ENCODE measurements at places on chromosomes 16 and 17. TPM values are rescaled to one million over a fixed set of nuclear protein-coding genes. Genes with fewer than 3 reads are reported as not detected.

DNA sequence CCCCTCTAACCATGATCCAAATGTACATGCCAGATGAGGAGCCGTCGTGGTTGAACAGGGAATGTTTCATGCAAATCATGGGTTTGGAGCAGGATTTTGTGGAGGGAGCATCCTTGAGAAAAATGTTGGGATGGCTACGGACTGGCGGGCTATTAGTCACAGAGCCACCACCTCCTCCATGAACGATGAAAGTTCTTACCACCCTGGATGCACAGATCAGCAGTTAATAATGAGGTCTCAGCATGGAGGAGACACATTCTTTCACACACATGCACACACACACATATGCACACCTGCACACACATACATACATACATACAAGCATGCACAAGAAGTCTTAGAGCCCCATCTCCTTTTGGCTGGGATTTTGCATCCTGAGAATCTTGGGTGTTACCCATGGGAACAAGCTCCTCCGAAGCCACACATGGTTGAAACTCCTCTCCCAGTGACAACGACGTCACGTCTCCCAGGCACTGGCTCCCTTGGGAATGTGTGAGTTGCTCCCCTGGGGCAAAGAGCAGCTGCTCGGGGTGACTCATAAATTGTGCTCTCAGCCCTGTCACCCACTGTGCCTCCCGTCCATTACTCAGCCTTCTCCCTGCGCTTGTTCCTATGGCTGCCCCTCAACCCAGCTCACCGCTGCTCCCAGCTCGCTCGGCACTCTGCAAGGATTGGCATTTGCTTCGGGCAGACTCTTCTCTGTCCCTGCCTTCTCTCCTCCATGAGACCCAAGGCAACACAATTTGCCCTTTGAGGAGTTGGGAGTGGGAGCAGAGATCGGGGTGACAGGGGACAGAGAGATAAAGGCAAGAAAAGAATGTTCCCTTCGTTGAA lies 344.6 kb downstream of the SOX9 start:
- peak; percentile 79 for DNase-seq

DNA sequence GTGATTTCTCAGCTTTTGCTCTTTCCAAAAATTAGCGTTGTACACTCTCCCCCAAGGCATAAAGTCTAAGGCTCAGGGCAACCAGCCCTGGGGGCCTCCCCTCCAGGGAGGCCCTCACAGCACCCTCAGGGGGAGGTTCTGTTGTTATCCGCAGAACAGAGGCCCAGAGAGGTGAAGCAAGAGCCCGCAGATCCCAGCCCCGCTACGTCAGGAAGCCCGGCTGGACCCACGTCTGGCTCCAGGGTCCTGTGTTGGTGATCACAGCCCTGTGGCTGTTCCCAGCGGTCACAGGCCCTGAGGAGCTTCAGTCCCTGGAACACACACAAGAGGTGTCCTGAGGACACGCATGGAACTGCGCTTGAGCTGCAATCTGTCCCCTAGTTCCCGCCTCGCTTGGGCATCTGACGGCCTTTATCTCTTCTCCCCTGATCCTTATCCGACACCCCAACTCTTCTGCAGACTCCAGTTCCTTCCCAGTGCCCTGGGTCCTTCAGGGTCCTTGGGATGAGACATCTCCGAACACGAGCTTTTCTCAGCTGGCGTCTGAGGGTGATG lies 1.1 kb upstream of the ZG16B start:
- no peak for DNase-seq

- DNase-seq = no peak
Observed at GRCh38 chr17:2803386-2803785, 7.1 kb downstream of the RAP1GAP2 start.

- no peak for DNase-seq
Observed at GRCh38 chr17:7873051-7873450, 15.2 kb downstream of the CYB5D1 start.

DNA sequence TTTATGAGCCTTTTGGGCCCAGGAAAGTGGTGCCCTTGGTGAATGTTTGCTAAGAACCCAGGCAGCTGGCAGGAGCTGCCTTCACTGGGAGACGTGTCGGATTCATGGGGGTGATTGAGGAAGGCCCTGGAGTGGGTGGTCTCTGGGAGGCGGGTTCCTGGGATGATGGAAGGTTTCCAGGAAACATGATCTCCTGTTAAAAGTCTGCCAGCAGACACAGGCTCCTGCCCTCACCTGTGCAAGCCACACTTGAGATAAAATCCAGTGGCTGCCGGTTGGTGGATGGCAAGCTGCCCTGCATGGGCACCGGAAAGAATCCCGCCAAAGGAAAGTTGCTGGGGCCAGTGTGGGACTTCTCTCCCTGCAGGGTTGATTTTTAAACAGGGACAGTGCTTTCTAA lies 189.0 kb upstream of the CIBAR2 start:
- DNase-seq = no peak

DNA sequence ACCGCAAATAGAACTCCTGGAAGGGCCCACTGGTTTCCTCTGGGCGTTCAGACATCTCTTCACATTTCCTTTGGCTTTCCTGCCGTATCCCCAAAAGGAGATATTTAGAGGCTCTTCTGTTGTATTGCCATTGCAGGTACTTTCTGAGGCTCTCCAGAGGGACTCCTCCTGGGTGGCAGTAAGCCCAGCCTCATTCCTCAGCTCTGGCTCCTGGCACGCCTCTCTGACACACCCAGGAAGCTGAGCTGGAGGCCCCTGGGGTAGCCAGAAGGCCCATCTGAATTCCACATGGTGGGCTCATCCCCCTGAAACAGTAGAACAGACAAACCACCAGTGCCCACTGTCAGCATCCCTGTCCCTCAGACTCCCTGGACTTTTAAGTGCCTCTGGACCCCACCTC lies 206.7 kb downstream of the PARN start:
- DNase-seq = no peak

GRCh38 chr16:3919413-3919812 lies 38.9 kb upstream of the CREBBP start:
- no peak for DNase-seq

- DNase-seq = no peak
Observed at GRCh38 chr16:66959704-66960161, 1.3 kb upstream of the CES3 start.

DNA sequence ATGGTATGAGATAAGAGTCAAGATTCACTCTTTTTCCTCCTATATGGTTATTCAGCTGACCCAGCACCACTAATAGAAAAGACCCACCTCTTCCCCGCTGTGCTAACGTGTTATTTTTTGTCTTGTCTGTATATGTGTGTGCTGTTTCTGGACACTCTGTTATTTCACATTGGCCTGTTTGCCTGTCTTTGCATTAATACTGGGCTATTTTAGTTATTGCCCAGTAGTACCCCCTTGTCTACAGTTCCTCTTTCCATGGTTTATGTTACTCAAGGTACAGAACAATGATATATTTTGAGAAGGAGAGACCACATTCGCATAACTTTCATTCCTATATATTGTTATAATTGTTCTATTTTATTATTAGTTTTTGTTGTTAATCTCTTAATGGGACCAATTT lies 74.0 kb upstream of the SIAH1 start:
- DNase-seq = no peak

- DNase-seq = no peak
Observed at GRCh38 chr17:21010705-21011596, 31.9 kb downstream of the USP22 start.

GRCh38 chr17:33234930-33235685 lies 58.0 kb downstream of the ASIC2 start:
- DNase-seq = no peak

- no peak for DNase-seq
Observed at GRCh38 chr17:3738562-3739295, 15.0 kb downstream of the HASPIN start.

DNA sequence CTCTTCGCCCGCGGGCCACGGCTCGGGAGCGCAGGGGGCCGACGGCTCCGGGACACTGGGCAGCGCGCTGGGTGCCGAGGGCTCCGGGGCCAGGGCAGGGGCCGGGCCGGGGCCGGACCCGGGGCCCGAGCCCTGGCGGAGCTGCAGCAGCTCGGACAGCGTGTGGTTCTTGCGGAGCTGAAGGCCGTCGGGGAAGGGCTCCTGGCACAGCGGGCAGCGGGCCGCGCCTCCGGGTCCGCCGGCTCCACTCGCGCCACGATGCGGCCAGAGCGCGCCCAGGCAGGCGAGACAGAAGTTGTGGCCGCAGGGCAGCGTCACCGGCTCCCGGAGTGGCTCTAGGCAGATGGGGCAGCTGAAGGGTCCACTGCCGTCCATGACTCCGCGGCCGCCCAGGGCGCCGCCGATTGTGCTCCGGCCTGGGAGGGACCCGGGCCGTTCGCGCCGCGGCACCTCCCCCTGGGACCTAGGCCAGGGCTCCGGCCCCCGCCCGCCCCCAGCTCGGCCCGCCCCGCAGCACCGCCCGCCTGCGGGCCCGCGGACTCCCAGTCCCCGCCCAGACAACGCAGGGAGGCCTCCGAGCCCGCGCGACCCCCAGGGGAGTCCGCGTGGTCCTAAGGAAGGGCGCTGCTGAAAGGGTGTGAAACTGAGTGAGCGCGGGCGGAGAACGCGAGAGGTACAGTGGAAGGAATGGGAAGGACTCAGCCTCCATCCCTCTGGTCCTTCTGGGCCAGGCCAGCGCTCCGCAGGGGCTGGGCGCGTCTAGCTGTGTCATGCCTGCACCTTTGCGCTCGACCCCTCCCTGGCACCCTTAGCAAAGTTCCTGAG lies at the start of gene TRIM47:
TRIM47 (minus strand) TSS at position 408 of the 825 bp plus-strand sequence; CDS start at position 375, 33 bp downstream.
- DNase-seq = no peak

- DNase-seq = no peak
Observed at GRCh38 chr17:79224903-79225302, 150.3 kb downstream of the ENGASE start.

- DNase-seq = no peak
Observed at GRCh38 chr17:59311051-59311468, 20.4 kb upstream of the YPEL2 start.

DNA sequence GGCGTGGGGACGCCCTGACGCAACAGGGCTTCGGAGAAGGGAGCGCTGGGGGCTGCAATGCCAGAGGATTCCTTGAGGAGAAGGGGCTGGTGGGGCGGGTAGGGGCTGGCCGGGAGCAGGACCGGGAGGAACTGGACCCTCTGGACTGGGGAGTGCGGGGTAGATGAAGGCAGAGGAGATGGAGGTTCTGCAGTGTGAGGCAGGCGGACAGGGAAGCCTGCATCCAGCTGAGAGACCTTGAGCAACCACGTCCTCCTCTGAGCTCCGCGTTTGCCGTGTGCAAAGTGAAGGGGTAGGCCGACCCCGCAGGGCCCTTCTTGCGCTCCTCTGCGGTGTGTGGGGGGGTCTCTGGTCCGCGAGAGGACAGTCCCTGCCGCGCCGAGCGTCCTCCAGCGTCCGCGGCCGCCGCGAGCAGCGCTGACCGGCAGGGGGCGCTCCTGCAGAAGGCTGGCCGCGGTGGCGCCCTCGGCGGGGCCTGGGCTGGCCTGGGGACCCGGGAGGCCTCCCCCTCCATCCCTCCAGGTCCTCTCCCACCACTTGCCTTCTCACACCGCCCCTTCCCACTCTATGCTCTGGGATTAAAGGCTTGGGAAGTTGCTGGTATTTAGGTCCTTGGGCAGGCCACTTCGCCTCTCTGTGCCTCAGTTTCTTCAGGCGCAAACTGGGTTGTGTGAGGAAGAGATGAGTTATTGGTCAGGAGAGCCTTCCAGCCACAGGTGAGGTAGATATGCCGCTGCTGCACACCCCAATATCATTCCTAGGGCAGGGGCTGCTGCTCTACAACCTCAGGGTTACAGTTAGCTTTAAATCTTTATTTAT lies 9.6 kb upstream of the WNT9B start:
- DNase-seq = no peak

GRCh38 chr17:968812-969730 lies 10.5 kb downstream of the NXN start:
- DNase-seq = no peak

DNA sequence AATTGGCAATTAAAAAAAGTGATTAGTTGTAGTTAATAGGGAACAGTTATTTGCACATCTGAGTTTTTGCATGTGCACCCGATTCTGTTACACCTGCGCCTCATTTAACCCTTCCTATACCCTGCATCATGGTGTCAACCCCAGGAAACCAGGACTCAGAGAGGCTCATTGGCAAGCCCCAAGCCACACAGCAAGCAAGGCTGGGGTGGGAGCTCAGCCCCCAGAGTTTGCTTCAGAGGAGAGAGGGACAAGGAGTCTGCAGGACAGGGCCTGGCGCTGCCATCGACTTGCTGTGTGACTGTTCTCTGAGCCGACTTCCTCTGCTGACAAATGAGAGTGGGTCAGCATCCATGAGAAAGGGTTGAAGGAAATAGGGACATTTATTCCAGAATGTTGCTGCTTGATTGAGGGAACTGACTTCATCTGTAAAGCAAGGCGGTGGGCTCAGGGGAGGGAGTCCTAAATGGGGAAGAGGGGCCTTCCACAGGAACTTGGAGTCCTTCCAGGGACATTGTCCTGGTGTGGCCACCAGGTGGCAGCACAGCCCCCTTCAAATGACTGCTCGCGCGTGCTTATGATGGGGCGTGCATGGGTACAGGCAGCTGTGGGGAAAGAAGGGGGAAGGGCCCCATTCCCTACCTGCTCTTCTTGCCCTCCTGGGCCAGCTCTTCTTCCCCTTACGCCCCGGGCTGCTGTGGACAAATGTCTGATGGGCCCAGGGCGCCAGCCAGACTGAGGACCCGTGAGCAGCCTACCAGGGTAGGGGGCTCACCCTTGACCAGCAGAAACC lies 51.6 kb downstream of the NT5M start:
- peak; percentile 91 for DNase-seq

GRCh38 chr16:4640572-4641305 lies 16.1 kb downstream of the MGRN1 start:
- DNase-seq = no peak

GRCh38 chr17:17507465-17508011 lies 11.3 kb upstream of the RASD1 start:
- no peak for DNase-seq

GRCh38 chr17:65293584-65294180 lies 156.5 kb downstream of the RGS9 start:
- DNase-seq = peak; percentile 77

HSPB9 gene
- not detected for total RNA-seq

SCRN2 gene
- total RNA-seq = 70.6 TPM

TBC1D3E gene
- not detected for total RNA-seq

BAIAP3 gene
- total RNA-seq = 1.3 TPM

SCNN1B gene
- total RNA-seq = 4.4 TPM

MSLN gene
- not detected for total RNA-seq

MYH2 gene
- not detected for total RNA-seq

UMOD gene
- total RNA-seq = not detected

XPO6 gene
- 127 TPM for total RNA-seq

ZFP3 gene
- 4.2 TPM for total RNA-seq

HIGD1B gene
- total RNA-seq = 1.3 TPM

OR3A3 gene
- not detected for total RNA-seq

ASGR1 gene
- total RNA-seq = 2.2 TPM

Data from mesenteric fat pad (tissue), 1 donor.